Neural crest cell (in vitro differentiated cells): ENCODE measurements at places on chromosomes 6 and 20.

DNA sequence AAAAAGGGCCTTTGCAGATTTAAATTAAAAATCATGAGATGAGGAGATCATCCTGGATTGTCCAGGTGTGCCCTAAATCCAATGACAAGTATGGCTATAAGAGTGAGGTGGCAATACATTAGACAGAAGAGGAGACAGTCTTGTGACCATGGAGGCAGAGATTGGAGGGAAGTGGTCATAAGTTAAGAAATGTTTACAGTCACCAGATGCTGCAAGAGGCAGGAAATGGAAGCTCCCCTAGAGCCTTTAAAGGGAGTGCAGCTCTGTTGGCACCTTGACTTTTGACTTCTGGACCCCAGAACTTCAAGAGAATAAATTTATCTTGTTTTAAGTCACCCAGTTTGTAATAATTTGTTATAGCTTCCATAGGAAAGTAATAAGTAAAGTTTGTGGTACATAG lies 61.1 kb downstream of the HMGN3 start:
- no peak for DNase-seq
- no peaks in the 10 kb centered on the region for H3K4me1 ChIP-seq
- no peaks in the 10 kb centered on the region for H3K36me3 ChIP-seq
- no peak overlapping the region for H3K4me3 ChIP-seq
- peak overlapping the region; percentile 52 for H3K27ac ChIP-seq

GRCh38 chr6:125759959-125760457 lies 10.6 kb downstream of the HEY2 start:
- no peak overlapping the region for H3K4me3 ChIP-seq
- peaks cover 68% of the 10 kb centered on the region for H3K27me3 ChIP-seq
- peaks cover 7% of the 10 kb centered on the region for H3K36me3 ChIP-seq
- H3K27ac ChIP-seq: no peak overlapping the region

DNA sequence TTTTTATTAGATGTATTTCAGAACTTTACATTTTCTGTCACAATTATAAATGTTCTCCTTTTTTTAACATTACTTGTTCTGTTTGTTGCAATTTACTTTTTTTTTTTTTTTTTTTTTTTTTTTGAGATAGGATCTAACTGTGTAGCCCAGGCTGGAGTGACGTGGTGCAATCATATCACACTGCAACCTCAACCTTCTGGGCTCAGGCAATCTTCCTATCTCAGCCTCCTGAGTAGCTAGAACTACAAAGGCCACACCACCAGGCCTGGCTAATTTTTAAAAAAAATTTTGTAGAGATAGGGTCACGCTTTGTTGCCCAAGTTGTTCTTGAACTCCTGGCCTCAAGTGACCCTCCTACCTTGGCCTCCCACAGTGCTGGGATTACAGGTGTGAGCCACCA lies 15.1 kb upstream of the MBOAT1 start:
- no peak overlapping the region for H3K4me3 ChIP-seq
- no peaks in the 10 kb centered on the region for H3K27me3 ChIP-seq
- H3K4me1 ChIP-seq: no peaks in the 10 kb centered on the region
- no peak for DNase-seq

- no peak overlapping the region for H3K4me3 ChIP-seq
- peaks cover 7% of the 10 kb centered on the region for H3K4me1 ChIP-seq
- no peak for DNase-seq
- H3K36me3 ChIP-seq: no peaks in the 10 kb centered on the region
These were observed 96.3 kb downstream of the GMPR start for GRCh38 chr6:16334671-16335070.

DNA sequence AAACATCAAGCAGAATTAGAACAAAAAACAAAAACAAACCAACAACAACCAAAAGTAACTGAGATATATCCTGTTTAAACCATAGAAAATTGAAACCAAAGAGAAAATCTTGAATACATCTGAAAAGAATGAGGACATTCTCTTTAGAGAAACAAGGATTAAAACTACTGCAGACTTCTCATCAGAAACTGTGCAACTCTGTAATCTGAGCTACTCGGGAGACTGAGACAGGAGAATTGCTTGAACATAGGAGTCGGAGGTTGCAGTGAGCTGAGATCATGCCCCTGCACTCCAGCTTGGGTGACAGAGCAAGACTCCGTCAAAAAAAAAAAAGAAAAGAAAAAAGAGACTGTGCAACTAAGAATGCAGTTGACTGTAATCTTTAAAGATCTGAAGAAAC lies 153.4 kb downstream of the SYNDIG1 start:
- no peaks in the 10 kb centered on the region for H3K36me3 ChIP-seq
- no peak for DNase-seq
- peaks cover 8% of the 10 kb centered on the region for H3K4me1 ChIP-seq
- H3K4me3 ChIP-seq: no peak overlapping the region
- H3K27me3 ChIP-seq: peaks cover 3% of the 10 kb centered on the region
- no peak overlapping the region for H3K27ac ChIP-seq

DNA sequence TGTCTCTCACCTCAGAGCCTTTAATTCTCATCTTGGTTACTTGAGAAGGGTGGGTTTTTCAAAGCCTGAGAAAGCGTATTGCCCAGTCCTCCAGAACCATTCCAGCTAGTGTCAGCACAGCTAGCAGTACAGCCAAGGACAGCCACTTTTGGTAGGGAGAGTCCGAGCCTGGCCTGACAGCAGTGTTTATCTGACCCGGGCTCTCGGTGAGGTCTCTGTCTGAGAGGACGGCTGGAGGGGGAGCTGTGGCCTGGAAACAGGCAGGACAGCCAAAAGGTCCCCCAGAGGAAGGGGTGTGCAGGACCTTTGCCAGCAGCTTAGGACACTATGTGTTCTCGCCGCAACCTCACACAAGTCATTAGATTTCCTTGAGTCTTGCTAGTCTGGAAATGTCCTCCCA lies 38.8 kb downstream of the LYRM2 start:
- H3K27me3 ChIP-seq: no peaks in the 10 kb centered on the region
- peak overlapping the region; percentile 50 for H3K27ac ChIP-seq
- no peak overlapping the region for H3K4me3 ChIP-seq
- no peaks in the 10 kb centered on the region for H3K4me1 ChIP-seq
- DNase-seq: no peak

DNA sequence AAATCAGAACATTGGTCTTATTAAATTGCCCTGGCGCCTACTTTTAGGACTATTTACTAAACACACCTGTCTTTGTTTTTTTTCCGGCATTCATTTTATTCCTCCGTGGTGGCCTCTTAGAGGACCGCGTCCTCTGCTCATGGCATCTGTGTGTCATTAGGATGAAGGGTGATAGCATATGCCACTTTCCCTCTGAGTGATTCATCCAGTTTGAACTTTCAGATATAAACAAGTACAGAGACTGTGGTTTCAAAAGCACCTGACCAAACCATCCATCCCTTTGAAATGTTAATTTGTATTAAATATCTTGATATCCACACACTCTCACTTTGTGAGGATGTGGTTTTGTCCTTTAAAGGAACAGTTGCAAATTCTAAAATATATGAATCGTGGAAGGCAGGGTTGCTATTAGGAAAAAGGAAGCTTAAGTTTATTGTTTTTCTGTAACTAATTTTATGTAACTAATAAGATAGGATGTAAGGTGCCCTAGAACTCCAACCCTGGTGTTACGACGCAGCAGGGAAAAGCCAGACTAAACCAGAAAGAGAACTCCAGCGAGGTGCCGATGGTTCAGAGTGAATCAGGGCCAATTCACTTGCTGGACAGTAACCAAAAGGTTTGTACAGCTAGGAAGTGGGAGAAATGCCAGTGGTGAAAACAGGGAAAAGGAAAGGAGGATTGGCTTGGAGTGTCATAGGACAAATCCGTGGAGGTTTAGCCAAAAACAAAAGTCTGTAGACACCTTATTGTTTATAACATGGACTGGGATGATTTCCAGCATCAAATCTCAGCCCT lies 98.7 kb downstream of the SHLD1 start:
- no peak overlapping the region for H3K4me3 ChIP-seq
- H3K4me1 ChIP-seq: peaks cover 6% of the 10 kb centered on the region
- no peaks in the 10 kb centered on the region for H3K36me3 ChIP-seq
- H3K27ac ChIP-seq: no peak overlapping the region
- DNase-seq: no peak

DNA sequence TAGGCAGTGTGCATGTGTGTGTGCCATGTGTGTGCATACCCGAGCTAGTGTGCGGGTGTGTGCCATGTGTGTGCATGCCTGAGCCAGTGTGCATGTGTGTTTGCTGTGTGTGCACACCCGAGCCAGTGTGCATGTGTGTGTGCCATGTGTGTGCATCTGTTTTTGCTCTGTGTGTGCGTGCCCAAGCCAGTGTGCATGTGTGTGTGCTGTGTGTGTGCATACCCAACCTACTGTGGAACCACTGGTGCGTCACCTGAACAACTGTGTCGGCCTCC lies 5.7 kb downstream of the RBBP8NL start:
- no peaks in the 10 kb centered on the region for H3K36me3 ChIP-seq
- H3K27me3 ChIP-seq: no peaks in the 10 kb centered on the region
- H3K4me3 ChIP-seq: no peak overlapping the region
- H3K4me1 ChIP-seq: no peaks in the 10 kb centered on the region
- no peak overlapping the region for H3K27ac ChIP-seq
